ENCODE measurements at places on chromosomes 1 and 21. TPM values are rescaled to one million over a fixed set of nuclear protein-coding genes. Genes with fewer than 3 reads are reported as not detected.

- ATAC-seq = no peak
Measured at GRCh38 chr1:106325600-106325999, 730.9 kb upstream of the PRMT6 start.

GRCh38 chr1:183185941-183186490, at the start of gene LAMC2:
Gene LAMC2 (plus strand): TSS chr1:183186264. CDS start chr1:183186353, 89 bp downstream.
- ATAC-seq = peak; percentile 86

DNA sequence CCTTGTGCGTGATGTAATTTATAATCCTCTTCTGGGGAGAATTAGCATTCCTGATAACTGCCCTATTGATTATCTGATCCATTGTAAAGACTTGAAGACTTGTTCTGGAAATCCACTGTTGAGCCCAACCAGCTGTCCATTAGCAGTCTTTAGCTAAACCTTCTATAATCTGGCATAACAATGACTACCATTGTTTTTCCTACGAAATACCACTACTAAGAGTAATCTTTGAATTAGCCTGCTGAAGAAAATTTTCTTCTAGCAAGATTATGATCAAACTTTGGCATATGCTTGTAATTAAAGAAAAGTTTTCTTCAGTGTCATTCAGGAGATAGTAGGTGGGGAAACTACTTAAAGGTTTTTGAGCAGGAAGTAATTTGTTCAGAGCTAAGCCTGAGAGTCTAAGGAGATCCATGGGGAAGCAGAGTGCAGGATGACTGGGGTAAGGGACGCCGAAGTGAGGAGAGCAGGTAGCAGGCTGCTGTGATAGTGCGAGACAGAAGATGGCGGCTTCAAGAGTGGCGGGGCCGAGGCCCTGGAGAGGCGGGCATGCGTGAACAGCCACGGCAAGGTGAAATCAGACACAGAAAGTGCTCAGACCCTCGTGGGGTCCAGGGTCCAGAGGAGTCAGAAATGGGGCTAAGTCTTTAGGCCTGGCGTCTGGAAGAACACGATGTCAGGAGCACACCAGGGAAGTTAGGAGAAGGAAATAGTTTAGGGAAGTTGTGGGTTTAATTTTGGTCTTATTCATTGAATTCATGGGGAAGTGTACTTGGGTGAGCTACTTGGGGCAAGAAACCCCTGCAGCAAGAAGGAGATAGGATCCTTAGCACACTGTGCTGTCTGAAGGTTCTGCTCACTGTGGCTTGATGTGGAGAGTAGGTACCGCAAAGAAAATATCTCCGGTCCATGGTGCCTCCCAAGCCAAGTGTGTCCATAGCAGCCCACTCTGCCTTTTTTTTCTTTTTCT, 112.6 kb upstream of the ADAR start:
- no peak for ATAC-seq

GRCh38 chr1:189708674-189709073, 769.0 kb downstream of the BRINP3 start:
- ATAC-seq = no peak

GRCh38 chr1:184865831-184866230, 108.5 kb downstream of the NIBAN1 start:
- no peak for ATAC-seq

- no peak for ATAC-seq
Measured at GRCh38 chr1:226021401-226021800, 22.3 kb upstream of the SDE2 start.

DNA sequence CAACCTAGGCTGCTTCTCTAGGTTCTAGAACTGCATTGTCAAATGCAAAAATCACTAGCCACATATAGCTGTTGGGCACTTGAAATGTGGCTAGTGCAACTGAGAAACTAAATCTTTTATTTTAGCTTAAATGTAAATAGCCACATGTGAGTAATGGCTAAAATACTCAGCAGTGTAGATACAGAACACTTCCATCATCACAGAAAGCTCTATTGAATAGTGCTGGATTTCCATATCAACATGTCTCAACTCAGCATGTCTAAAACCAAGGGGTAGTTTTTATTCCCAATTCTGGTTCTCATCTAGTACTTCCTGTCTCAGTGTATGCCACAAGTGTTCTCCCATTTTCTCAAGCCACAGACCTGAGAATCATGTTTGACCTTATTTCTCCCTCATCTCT, 7.5 kb upstream of the TP53BP2 start:
- ATAC-seq = no peak

- no peak for ATAC-seq
Measured at GRCh38 chr1:201531551-201532425, 7.1 kb upstream of the NAV1 start.

GRCh38 chr1:2404890-2405511, 7.4 kb downstream of the PEX10 start:
- ATAC-seq = no peak

- ATAC-seq = no peak
Measured at GRCh38 chr1:210448297-210448892, 119.7 kb downstream of the HHAT start.

DNA sequence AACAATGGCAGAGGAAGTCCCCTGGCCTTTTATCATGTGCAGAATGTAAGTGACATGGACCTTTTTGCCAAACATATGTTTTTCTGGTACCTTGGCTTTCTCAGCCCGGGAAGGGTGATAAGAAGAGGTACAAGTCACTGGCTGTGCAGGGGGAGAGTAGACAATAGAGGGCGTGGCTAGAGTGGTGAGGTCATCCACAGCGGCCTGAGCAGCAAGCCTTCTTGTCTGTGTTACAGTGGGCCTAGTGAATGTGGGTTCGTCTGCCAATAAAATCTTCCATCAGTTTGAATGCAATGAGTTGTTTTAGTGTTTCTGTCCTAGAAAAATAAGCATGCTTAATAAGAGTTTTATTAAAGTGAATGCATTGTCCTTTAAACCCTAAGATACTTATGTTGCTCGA, 59.0 kb upstream of the PGD start:
- ATAC-seq = no peak

DNA sequence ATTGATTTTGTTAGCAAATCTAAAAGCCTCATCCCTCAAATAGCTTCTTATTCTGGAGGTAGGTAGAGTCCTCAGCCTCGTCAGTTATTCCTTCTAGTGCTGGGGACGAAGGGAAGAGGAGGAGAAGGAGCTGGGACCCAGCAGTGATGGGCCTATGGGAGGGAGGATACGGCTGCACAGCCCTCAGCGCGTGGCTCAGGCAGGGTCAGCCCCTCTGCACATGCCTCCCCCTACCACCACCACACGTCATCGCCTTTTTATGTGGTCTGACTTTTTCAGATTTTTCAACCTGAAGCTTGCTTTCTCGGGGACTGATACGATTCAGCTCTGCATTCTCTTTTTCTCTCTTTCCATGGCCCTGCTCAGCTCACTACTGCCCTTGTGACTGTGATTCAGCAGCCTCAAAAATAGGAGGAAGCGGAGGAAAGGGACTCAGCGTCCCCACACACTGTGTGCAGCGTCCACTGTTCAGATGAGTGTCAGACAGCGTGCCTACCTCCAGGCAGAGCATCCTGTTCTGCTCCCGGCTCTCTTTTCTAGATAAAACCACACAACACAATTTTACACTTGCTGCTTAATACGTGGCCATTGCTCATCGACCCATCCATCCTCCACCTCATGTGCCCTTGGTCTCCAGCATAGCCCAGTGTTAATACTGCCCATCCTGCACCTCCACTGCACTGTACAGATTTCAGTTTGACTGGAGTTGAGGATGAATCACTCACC, 827 bp downstream of the OR2B11 start:
- ATAC-seq = peak; percentile 62

DNA sequence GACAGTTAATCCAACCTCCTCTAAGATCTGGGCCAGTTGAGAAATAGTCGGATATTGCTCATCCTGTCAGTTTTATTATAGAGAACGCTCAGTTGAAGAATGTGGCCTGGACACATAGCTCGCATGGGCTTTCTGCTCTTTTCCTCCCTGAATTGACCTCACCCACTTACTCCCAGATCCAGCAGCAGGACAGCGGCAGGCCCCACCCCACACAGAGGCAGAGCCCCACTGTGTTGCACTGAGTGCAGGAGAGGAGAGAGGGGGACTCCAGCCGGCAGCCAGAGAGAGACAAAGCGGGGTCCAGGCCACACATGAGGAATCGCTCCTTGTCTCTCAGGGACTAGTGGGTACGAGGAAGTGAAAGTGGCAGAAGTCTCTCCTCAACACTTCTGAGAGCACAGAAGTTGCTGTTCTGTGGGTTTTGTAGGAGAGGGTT, 78.6 kb downstream of the LAMC1 start:
- no peak for ATAC-seq

Gene FABP3
- total RNA-seq = not detected

Gene ROR1
- total RNA-seq = not detected

Gene SPRR3
- not detected for total RNA-seq

Gene SEMA4A
- total RNA-seq = 1.8 TPM

Gene SLC6A9
- total RNA-seq = 2.8 TPM

Gene PAPPA2
- total RNA-seq = 0.19 TPM

Gene TNFRSF8
- total RNA-seq = 35.3 TPM

Gene GBP4
- total RNA-seq = 36.5 TPM

Gene C1orf122
- total RNA-seq = 29.4 TPM

Measured in activated T-helper 17 cell treated with anti-CD3 and anti-CD28 coated beads, Interleukin-2, amount 50 U/mL, for 72 hours (primary cell).